ENCODE measurements at places on chromosomes 3 and 15.
A peak's percentile ranks its signal among the peaks of the same experiment; 100 is the strongest.

GRCh38 chr15:75171408-75171807, 30.3 kb upstream of the C15orf39 start:
- DNase-seq = no peak

- no peak for DNase-seq
These were observed 22.9 kb upstream of the ABHD10 start for GRCh38 chr3:111955876-111956275.

GRCh38 chr3:190696777-190697501, 165.6 kb downstream of the GMNC start:
- no peak for DNase-seq

GRCh38 chr15:64026591-64026990, 19.7 kb downstream of the DAPK2 start:
- DNase-seq = no peak

DNA sequence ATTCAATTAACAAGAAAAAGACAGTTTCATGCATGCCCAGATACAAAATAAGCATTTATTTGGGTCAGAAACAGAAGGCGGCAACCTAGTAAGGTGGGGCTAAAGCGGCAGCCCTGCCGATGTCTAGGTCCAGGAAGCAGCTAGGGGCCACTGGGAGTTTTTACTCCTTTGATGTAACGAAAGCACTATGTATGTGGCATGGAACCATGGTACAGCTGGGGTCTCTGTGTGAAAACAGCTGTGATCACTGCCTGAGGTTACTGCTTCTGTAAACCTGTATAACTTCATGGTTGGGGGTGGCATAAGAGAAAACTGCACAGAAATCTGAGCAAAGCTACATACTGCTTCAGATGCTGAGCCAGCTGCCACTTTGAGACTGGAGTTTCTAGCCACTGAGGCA, 119.5 kb downstream of the ZNF280D start:
- DNase-seq = no peak

GRCh38 chr3:182527745-182528144, 265.6 kb upstream of the ATP11B start:
- DNase-seq = no peak

GRCh38 chr15:40282869-40283614, at the start of gene ANKRD63:
Gene ANKRD63 (minus strand): TSS chr15:40283064. CDS start chr15:40282586, 478 bp downstream.
- DNase-seq = no peak

DNA sequence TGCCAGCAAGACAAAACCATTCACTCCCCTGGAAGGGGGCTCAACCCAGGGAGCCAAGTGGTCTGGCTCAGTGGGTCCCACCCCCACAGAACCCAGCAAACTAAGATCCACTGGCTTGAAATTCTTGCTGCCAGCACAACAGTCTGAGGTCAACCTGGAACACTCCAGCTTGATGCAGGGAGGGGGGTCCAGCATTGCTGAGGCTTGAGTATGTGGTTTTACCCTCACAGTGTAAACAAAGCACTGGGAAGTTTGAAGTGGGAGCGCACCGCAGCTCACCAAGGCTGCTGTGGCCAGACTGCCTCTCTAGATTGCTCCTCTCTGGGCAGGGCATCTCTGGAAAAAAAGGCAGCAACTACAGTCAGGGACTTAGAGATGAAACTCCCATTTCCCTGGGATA, 81.7 kb downstream of the MSL2 start:
- no peak for DNase-seq

GRCh38 chr3:69443457-69443920, 57.6 kb upstream of the FRMD4B start:
- no peak for DNase-seq

GRCh38 chr3:43489930-43490329, 131.9 kb downstream of the ANO10 start:
- DNase-seq = no peak

- DNase-seq = no peak
These were observed 69.7 kb downstream of the MRPL46 start for GRCh38 chr15:88397506-88397905.

GRCh38 chr3:145953316-145953715, 207.7 kb downstream of the PLOD2 start:
- DNase-seq = no peak

- DNase-seq = no peak
These were observed 529.7 kb upstream of the IL12A start for GRCh38 chr3:159458982-159459381.

- DNase-seq = peak; percentile 61
These were observed 54.7 kb downstream of the FAM81A start for GRCh38 chr15:59492389-59493377.

DNA sequence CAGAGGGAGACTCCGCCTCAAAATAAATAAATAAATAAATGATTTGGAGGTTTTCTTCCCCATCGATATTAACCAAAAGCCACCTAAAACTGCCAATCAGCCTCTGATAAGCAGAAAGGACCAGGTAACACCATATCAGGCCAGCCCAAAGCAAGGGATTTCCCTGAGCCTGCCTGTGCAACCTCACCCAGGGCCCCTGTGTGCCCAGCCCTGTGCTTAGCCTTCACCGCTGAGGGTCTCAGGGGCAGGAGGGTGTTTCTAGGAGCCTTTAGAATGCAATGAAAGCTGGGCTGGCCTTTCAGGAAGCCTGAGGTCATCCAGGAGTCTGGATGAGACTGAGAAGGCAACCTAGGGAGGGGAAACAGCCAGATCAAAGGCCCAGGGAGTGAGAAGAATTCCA, 35.4 kb downstream of the CYP11A1 start:
- DNase-seq = no peak

- DNase-seq = no peak
These were observed 2.5 kb downstream of the PRR23E start for GRCh38 chr3:127195417-127195816.

GRCh38 chr15:64070965-64071851, 22.4 kb downstream of the CIAO2A start:
- DNase-seq = no peak

DNA sequence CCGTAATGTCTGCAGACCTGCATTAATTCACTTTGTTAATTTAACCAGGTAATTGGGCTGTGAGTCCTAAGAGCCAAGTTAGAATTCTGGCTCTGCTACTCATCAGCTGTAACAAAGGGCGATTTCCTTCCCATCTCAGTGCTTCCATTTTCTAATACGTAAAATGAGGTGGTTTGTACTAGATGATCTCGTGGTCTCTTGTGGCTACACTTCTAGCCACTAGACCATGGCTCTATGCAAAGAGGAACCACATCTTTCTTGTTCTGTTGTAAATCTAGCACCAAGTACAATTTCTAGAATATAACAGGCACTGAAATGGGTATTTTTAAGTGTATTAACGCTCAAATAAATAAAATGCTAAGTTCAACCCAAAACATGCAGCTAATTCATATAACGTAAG, 174.4 kb upstream of the THBS1 start:
- no peak for DNase-seq

GRCh38 chr15:39211108-39211979, 369.5 kb upstream of the THBS1 start:
- no peak for DNase-seq

DNA sequence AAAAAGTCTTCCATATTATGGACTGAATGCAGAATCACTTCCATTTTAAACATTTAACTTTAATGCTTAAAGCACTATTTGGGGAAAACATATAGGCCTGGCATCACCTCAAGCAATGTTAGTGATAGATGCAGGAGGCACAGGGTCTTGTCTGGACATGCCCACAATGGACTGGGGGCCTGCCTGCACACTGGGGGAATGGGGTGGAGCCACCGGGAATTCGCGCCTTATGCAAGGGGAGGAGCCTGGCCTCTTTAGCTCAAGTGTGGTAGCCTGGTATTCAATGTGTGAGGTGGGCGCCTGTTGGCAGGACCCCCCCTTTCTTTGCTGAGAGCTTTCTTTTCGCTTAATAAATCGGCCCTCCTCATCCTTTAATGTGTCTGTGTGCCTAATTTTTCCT, 29.9 kb downstream of the ACKR4 start:
- DNase-seq = no peak

- DNase-seq = no peak
These were observed 24.9 kb downstream of the ETFA start for GRCh38 chr15:76286271-76286879.

- DNase-seq = no peak
These were observed 12.4 kb downstream of the SLC2A2 start for GRCh38 chr3:171013822-171014748.

- peak; percentile 1 for DNase-seq
These were observed 9.2 kb downstream of the FAM162A start for GRCh38 chr3:122392868-122393844.

DNA sequence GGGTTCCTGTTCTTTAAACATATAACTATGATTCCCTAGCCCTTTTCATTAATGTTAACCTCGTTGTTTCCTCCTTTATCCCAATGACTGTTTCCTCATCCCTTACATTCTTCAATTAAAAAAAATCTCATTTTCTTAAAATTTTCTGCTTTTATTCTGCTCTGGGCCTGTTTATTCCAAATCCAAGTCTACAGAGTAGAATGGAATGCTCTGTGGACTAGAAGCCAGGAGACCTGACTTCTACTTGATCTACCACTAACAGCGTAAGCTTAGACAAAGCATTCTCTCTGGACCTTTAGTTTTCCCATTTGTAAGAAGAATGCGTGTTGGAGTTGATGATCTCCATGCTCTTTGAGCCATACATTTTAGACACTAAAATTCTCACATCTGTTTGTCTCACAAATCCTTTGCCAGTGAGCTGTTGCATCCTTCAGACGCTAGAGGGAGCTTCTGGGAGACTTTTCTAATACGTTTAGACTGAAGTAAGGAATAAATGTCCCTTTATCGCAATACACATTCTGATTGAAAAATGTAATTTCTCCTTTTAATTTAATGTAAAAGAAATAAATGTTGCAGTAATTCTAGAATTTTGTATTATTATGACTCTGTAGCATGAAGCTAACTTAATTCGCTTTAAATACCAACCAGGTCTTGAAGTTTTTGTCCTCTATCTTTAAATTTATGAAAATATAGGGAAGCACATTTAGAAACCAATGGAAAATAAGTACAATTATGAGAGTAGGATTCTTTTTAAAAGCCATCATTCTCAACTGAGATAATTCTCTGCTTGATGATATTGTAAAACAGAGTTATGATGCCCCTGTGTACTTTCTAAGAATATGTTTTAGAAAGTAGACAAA, 21.7 kb upstream of the GMNC start:
- DNase-seq = peak; percentile 42

DNA sequence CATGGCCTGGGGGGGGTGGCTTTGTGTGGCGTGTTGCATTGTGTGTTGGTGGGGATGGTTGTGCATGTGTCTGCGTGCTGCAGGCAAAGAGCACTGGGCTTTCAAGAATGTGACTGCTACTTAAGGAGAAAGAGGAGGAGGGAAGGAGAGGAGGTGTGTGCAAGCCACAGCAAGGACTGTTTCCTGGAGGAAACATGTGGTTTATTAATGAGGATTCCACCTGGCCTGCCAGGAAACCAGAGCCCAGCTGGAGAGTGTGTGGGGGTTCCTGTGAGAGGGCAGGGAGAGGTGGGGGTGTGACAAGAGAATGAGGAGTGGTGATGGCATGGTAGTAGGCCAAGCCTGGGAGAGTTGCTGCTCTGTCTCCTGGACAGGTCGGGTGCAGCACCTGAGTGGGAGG, 258.1 kb upstream of the ROPN1 start:
- DNase-seq = no peak

DNA sequence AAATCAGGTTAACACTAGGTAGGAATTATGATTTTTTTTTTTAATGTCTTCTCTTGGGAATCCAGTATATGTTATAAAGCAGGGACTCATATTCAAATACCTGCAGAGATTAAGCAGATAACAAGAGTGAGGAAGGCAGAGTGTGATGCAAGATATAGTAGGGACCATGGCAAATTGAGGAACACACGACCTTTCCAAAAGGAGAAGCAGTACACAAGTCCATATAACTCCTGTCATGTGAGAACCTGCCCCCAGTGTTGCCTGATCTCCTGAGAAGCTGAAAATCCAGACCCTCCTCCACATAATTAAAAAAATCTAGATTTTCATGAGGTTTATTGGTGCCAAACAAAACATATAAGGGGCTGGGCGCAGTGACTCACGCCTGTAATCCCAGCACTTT, 3.6 kb downstream of the RFC4 start:
- DNase-seq = no peak

- DNase-seq = no peak
These were observed 16.7 kb upstream of the RIOX2 start for GRCh38 chr3:97988784-97989568.

- DNase-seq = no peak
These were observed 32.6 kb upstream of the TBC1D5 start for GRCh38 chr3:17775073-17775472.

- no peak for DNase-seq
These were observed 125.3 kb downstream of the IGF1R start for GRCh38 chr15:98773616-98774015.

- DNase-seq = no peak
These were observed 790.1 kb upstream of the CFAP20DC start for GRCh38 chr3:59839810-59840515.

- no peak for DNase-seq
These were observed 13.1 kb upstream of the SKIC8 start for GRCh38 chr15:78312536-78312935.

DNA sequence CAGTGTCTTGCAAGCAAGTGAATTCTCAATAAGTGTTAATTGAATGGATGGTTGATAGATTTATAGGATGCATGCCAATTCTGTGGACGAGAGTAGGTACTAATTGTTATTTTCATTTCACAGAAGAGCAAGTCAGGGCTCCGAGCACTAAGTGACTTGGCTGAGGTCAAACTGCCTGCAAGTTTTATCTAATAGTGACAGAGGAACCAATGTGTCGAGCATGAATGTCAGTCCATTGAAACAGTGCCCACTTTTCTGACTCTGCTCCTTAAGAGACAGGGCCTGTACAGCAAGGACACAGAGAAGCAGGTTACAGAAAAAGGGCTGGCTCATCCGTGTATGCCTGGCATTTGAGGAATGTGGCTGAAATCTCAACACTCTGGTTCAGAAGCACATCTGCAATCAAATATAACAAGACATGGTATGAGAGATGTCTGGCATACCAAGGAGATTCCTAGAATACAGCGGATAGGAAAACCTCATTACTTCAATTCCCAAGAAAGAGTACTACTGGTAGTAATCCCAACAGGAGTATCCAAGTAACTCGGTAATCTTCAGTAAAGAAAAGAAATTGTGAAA, 6.0 kb upstream of the B3GNT5 start:
- DNase-seq = no peak

DNA sequence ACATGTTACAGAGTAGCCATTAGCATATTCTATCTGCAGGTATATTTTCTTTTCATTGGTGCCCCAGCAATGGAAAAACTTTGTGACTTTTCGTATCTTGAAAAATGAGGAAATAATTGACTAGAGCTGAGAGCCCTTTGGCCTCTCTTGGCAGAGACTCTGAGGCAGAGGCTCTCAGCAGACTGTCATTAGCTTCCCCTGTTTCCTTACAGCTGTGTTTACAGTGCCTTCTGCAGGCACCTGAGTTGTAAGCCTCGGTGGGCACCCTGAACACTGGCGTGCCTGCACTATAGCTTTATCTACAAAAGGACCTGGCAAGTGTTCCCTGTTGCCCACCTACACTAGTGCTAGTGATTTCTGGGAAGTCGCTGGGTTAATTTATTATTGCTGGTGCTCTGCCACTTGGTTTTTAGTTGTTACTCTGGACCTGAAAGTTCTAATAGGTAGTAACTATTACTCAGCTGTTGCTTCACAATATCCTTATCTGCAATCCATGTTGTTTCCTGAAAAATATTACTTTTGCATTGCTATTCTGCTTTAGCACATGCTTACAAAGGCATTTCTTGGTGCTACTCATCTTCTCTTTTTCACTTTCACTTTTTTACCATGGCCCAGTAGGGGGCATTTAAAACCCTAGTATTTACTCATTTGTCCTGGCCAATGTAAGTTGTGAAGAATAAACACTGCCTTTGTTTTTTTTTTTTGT, 7.8 kb upstream of the GPR171 start:
- no peak for DNase-seq
